ENCODE measurements at places on chromosomes 12 and 14.

DNA sequence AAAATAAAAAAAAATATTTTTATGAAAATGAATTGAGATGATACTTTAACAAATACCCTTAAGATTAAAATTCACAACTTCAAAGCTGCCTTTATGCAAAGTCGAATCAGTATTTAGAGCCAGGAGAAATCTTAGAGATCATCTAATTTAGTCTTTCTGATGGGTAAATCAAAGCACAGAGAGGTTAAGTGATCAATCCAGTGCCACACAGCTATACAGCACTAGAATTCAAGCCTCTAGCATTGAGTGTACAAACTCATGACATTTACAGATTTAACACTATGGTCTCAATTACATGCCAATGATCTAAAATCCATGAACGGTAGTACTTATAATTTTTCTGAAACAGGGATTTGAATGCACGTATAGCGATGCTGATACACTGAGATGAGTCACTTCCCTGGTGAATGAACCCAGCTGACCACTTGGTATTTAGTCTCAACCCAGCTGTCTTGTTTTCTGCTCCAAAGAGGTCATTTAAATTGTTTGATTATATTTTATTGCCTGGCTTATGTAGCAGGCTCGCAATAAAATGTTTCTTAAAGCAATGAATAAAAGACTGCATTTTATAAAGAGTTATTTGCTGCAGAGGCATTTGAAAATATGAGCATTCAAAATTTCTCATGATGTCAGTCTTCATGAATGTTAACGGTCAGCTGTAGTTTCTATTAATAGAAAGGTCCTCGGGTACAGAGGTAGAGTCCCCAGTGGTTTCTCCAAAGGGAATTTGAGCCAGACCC lies 152.4 kb upstream of the PRICKLE1 start:
- DNase-seq: no peak

- DNase-seq: no peak
Observed at GRCh38 chr12:17593715-17594406, 496.1 kb downstream of the RERGL start.

- no peak for DNase-seq
Observed at GRCh38 chr12:96749999-96750398, 157.1 kb upstream of the NEDD1 start.

DNA sequence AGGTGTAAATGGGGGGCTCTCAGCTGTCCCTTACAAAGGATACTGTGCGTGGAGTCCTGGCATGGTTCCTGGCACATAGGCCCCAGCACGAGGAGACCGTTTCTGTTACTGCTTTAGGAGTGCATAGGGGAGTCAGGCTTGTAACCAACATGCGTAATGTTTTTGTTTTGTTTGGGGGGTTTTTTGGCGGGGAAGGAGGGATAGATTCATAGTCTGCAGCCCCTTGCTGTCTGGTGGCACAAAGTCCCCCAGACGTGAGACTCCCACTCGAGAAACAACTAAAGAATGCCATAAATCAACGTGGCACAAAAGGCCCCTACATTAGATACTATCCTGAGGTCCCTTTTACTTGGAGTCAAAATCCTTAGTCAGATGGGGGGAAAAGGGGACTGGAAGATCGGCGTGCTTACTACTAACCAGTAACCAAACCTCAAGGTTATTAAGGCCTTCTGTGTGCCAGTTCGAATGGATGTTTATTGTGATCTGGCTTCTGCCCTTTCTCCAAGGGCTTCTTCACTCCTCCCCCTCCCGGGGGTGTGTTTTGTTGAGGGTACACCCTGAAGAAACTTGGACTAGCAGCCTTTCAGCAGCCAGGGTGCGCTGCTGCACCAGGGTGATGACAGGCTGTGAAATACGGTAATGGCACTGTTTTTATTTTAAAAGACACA lies 874 bp downstream of the ISCU start:
- DNase-seq: peak; percentile 44

- no peak for DNase-seq
Observed at GRCh38 chr14:79274641-79275291, 936.5 kb downstream of the DIO2 start.

DNA sequence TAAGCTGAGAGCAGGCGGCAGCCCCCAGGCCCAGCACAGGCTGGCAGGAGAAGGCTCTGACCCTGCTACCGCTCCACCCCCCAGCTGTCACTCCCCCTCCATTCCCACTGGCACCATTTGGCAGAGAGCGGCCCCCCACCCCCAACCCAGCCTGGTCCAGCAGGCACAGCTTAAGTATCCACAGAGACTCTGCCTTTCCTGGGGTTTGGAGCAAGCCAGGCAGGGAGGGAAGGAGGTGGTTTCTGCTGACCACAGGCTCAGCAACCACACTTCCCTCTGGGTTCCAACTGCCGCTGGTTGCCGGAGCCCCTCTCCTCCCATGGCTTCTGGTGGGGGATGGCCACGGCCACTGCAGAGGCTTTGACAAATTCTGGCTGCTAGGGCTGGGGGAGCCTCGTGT lies 30.5 kb upstream of the CCND2 start:
- no peak for DNase-seq

- no peak for DNase-seq
Observed at GRCh38 chr14:77640756-77641533, 24.5 kb upstream of the SPTLC2 start.

DNA sequence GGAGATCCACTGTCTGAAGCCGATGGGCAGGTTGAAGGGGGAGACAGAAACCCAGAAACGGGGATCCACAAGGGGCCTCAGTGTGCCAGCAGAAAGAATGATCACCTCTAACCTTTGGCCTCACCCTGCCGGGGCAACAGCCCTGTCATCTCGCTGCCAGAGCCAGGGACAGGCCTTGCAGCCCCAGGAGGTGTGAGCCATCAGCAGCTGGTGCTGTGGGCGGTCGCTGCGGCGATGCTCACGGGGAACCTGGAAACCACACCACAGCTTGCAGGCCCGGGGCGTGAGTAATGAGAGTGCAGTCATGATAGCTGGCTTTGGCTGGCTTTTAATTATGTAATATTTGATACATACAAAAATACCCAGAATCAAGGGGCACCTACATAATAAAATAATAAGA lies 4.7 kb upstream of the TTC7B start:
- no peak for DNase-seq

GRCh38 chr12:117603316-117604113 lies 242.1 kb upstream of the NOS1 start:
- DNase-seq: no peak

GRCh38 chr12:130715998-130716968 lies at the start of gene RIMBP2:
Gene RIMBP2 (minus strand): TSS chr12:130716299. CDS start chr12:130479013, 237,286 bp downstream.
- peak; percentile 65 for DNase-seq

DNA sequence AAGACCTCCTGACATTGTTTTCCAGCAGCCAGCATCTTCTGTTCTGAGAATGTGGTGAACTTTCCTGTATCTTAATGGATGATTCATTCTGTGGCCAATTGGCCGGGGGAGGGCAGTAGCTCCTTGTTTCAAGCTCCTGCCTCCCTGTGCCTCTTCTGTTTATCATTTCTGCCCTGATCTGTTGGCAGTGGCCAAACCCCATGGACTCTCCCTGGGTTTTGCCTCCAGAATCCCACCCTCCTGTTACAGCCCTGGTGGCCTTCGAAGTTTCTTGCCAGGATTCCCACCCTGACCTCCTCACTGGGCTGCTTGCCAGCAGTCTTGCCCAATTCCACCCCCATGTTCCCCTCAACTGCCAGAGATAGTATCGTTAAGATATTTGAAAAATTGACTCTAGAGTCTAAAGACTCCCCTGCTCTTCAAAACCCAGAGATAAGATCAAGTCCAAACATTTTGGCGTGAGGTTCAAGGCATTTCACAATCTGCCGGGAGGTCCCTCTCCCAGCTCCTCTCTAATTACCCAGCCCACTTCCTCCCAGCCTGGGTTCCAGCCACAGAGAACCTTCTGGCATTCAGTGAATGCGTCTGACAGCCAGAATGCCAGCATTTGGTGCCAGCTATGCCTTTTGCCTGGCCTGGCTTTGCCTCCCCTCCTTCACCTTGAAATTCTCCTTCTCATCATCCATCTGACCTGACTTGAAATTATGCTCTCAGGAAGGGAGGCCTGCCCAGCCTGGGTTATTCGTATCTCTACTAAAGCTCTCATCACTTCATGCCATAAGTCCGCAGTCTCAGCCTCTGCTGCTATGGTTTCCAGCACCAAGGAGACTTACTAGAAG lies 37.7 kb upstream of the TXNRD1 start:
- DNase-seq: no peak

DNA sequence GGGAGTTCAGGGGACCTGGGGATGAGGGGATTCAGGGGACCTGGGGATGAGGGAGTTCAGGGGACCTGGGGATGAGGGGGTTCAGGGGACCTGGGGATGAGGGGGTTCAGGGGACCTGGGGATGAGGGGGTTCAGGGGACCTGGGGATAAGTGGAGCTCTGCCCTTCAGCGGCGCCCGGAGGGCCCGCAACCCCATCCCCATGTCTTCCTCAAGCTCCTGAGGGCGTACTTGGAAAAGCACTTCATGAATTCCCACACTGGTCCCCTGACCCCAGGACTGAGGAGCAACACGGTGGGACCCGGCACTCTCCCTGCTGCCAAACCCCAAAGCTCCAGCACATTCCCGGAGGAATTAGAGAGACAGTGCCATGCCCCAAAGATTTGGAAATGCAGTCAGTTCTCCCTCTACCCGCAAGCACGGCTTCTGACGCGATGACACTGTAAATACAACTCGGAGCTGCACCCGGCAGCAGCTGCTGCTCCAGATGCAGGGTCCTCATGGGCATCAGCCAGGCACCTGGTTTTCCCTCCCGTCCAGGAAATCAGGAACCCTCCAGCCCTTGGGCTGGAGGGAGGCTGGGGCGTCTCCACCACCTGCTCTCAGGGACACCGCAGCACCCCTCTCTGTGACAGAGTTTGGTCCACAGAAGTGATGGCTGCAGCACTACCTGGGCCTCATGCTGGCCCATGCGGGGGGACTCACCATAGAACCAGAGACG lies 32.8 kb upstream of the C14orf180 start:
- DNase-seq: no peak

- peak; percentile 14 for DNase-seq
Observed at GRCh38 chr12:14691560-14691959, 4.8 kb downstream of the GUCY2C start.

DNA sequence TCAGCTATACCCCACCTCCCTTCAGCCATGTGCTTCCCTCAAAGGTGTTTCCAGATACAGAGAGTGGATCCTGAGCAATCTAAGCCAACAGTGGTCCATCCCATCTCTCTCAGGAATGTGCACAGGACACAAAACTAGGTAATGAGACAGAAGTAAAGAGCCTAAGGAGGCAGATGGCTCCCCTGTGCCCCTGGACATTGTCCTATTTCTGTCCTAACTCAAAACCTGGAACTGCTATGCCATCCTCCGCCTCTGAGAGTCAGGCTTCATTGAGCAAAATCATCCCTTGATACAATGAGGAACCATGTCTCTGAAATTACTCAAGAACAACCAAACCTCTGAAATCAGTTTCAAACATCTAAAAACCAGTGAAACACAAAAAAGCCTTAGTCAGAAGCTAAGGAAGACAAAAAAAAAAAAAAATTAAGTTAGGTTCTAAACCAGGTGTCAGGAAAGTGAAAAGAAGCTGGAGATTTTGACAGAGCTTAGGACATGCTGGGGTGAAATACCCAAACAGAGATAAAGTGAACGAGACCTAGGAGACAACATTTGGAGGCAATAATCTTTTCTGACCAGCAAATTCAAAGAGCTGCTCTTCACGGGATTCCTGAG lies 200.3 kb upstream of the PLEKHG7 start:
- DNase-seq: no peak

- DNase-seq: peak; percentile 21
Observed at GRCh38 chr12:107903341-107904061, 129.0 kb downstream of the ASCL4 start.

Measured in NCI-H1092 (cell line).